Pulmonary artery endothelial cell (primary cell): ENCODE measurements at places on chromosomes 16 and 17. TPM values are rescaled to one million over a fixed set of nuclear protein-coding genes. Genes with fewer than 3 reads are reported as not detected.

NOG gene
- total RNA-seq: 0.92 and 4.4 TPM in 2 replicates

MMP28 gene
- 4.3 and 7.2 TPM in 2 replicates for total RNA-seq

TOP2A gene
- total RNA-seq: 59.6 and 141 TPM in 2 replicates

SRCIN1 gene
- 0.07 and 0.20 TPM in 2 replicates for total RNA-seq

ZMYND15 gene
- 0.07 and 0.11 TPM in 2 replicates for total RNA-seq

HS3ST3A1 gene
- total RNA-seq: not detected in 2 replicates

CDH13 gene
- 62.3 and 138 TPM in 2 replicates for total RNA-seq

C17orf113 gene
- total RNA-seq: 0.11 and 0.26 TPM in 2 replicates

CACNA1H gene
- 0.07 TPM in 1 of 2 replicates, not detected in the other for total RNA-seq

G6PC1 gene
- total RNA-seq: not detected in 2 replicates

TLCD1 gene
- 1.1 and 1.4 TPM in 2 replicates for total RNA-seq

MYH11 gene
- not detected in 2 replicates for total RNA-seq

NTHL1 gene
- total RNA-seq: 48.6 and 48.9 TPM in 2 replicates

- DNase-seq: no peak
Measured at GRCh38 chr16:10708969-10709368, 14.2 kb upstream of the TEKT5 start.

GRCh38 chr17:81858170-81858966, 2.0 kb downstream of the P4HB start:
- DNase-seq: no peak

DNA sequence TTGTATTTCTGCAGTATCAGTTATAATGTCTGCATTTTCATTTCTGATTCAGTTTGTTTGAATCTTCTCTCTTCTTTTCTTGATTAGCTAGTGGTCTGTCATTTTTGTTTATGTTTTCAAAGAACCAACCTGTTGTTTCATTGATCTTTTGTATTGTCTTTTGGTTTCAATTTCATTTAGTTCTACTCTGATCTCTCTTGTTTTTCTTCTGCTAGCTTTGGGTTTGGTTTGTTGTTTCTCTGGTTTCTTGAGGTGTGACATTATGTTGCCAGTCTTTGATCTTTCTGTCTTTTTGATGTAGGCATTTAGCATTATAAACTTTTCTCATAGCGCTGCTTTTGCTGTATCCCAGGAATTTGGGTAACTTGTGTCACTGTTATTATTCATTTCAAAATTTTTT, 107.2 kb downstream of the PHKB start:
- DNase-seq: no peak

GRCh38 chr17:38602956-38603785, 2.6 kb downstream of the SRCIN1 start:
- DNase-seq: no peak

DNA sequence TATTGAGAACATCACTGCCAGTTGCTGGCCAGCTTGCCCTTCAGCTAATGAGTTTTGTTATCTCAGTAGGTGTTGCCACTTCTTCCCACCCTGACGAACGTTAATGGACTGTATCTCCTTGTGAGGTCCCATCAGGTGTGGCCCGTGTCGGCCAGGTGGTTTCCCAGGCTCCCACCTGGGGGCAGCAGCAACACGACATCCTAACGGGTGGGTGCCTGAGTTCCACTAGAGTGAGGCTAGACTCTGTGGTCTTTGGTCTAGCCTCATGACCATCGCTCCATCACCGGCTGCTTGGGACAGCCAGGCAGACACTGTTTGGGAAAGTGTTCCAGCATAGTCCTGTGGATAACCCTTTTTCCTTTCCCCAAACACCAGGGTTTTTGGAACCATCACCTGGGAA, 45.6 kb upstream of the LCMT1 start:
- DNase-seq: no peak

DNA sequence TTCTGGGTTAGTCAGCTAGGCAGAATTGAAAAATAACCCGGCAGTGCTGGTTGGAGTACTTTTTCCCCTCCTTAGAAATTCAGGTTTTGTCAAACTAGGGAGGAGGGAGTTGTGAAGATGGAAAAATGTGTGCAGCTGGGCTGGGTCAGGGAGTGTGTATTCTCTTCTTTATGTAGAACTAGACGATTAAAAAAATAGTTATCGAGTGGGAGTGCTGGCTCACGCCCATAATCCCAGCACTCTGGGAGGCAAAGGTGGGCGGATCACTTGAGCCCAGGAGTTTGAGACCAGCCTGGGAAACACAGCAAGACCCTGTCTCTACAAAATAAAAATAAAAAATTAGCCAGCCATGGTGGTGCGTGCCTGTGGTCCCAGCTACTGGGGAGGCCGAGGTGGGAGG, 106.4 kb downstream of the GNAO1 start:
- DNase-seq: no peak

DNA sequence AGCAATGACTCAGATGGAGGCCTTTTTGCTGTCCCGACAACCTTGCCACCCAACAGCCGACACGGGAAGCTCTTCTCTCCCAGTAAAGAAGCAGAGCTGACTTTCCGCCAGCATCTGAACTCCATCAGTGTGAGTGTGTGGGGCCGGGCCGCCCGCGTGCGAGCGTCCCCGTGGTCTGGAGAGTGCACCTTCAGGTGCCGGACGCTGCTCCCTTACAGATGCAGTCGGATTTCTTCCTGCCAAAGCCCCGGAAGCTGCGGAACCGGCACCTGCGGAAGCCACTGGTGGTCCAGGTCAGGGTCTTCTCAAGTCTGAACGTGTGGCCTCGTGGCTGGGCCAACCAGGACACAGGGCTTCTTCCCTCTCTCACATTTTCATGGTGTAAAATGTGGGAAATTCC, 15.5 kb upstream of the JPT2 start:
- DNase-seq: no peak

DNA sequence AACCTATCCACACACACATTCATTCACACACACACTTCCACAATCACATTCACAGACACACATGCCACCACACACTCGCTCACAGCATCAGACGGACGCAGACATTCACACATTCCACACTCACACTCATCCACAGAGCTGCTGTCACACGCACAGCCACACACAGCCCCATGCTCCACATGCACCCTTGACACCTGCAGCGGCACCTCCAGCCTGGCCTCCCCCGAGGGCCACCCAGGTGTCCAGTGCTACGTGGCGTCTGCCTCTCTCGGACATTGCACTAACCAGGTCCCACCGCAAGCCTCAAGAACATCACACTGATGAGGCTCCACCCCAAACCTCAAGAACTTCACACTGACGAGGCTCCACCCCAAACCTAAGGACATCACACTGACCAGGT, 155.2 kb downstream of the RBFOX3 start:
- no peak for DNase-seq

GRCh38 chr17:43881181-43881580, 26.2 kb downstream of the MPP2 start:
- DNase-seq: no peak

GRCh38 chr17:81858967-81859905, 1.1 kb downstream of the P4HB start:
- no peak for DNase-seq

DNA sequence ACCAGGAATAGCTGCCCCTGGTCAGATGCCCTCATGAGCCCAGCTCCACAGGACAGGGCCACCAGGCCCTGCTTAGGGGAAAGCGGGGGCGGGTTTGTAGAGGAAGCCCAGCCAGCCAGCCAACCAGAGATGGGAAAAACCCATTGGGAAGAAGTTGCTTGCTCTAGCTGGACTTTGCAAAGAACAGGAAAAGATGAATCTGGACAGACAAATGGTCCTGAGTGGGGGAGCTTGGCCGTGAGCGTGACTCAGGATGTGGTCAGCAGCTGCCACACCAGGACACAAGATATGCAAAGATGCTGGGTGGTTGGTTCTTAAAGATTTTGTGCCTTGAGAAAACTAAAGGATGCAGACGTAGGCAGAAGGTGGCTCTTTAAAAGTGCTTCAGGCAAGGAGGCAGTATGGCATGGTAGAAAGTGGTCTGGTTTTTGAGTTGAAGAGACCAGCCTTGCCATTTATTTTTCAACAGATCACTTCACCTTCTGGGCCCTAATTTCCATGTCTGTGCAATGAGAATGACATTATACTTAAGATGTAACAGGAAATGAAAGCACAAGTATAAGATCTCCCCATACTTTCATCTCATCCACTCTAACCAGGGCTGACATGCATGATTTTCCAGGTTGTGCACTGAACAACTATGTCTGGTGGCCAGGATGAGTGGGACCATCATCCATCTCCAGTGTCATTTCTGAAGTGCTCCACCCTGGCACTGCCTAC, 27.8 kb upstream of the HEATR6 start:
- DNase-seq: no peak

- DNase-seq: no peak
Measured at GRCh38 chr17:3796822-3797170, 4.2 kb downstream of the ITGAE start.

GRCh38 chr16:1258225-1258600, 2.3 kb downstream of the TPSD1 start:
- no peak for DNase-seq

DNA sequence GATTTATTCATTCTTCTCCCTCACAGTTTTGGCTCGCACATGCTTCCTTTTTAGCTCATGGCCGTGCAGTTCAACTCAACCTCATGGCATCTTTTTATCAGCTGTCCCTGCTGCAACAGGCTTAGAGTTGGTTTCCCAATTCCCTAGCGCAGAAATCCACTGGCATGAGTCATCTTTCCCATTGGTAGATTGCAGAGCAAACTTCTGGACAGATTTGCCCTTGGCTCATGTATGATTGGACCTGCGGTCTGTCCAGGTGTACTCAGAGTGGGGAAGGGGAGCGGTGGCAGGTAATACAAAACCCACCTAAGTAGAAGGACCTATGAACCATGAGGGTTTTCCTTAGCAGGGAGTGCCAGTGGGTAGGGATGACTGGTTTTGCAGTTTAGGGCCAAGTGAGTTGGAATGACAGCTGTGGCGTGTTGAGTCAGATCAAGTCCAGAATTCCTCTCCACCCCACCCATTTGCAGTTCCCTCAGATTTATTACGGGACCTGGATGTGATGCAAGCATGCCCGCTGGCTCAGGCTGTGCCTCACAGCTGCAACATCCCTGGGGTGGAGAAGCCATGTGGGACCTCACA, 584.7 kb downstream of the WWOX start:
- DNase-seq: no peak

DNA sequence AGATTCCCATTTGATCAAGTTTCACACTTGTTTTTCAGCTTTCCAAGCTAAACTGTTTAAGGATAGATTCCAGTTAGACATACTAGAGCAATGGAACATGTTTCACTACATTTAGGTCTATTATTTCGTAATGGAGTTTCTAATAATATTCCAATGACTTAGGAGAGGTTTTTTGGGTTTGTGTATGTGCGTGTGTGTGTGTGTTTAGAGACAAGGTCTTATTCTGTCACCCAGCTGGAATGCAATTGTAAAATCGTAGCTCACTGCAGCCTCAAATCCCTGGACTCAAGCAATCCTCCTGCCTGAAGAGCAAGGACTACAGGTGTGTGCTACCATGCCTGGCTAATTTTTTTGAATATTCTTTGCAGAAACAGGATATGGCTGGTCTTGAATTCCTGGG, 426.3 kb downstream of the ZFHX3 start:
- DNase-seq: no peak

GRCh38 chr17:8785547-8786413, 13.4 kb downstream of the MFSD6L start:
- DNase-seq: no peak

DNA sequence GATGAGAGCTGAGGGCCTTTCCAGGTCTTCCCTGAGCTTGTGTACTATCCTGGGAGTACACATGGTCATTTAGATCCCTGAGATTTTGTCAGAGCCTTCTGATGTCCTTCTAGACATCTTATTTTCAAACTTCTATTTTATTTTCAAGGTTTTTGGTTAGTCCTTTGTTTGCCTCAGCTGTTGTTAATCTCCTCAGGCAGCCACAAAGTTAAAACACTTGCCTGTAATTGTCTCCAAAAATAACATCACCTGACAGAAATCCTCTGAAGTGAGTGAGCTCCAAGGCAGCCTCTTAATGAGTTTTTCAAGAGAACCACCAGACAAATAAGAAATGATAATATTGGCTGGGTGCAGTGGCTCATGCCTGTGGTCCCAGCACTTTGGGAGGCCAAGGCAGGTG, 43.8 kb upstream of the CPHXL start:
- DNase-seq: no peak

DNA sequence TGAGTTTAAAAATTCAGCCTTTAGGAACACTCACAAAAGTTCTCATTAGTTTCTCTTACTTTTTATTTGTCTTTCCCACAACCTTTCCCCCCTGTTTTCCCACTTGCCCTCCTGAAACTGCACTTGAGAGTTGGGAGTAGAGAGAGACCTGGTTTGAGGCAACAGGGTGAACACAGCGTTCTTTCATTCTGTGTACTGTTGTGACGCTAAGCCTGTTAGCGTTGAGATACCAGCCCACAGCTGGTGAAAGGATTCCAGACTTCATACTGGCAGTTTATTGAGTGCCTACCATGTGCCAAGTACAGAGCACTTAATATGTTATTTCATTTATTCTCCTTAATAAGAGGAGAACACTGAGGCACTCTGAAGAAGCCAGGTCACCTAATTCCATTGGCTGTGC, 10.3 kb downstream of the TNRC6C start:
- DNase-seq: no peak

- no peak for DNase-seq
Measured at GRCh38 chr17:13384626-13385025, 217.1 kb downstream of the HS3ST3A1 start.

GRCh38 chr17:75769536-75769935, 4.5 kb upstream of the GALK1 start:
- DNase-seq: no peak

DNA sequence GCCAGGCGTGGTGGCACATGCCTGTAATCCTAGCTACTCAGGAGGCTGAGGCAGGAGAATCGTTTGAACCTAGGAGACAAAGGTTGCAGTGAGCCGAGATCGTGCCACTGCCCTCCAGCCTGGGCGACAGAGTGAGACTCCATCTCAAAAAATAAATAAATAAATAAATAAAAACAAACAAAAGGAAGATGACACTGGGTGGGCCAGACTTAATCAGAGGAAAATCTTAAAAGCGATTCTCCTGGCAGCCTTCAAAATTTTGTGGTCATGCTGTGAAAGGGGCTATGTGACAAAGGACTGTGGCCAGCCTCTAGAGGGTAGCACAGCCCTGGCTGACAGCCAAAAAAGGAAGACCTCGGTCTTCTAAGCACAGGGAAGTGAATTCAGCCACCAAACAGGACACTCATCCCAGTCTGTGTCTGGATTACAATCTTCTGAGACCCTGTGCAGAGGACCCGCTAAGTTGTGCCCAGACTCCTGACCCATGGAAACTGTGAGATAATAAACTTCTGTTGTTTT, 391.1 kb downstream of the CNTNAP4 start:
- DNase-seq: no peak

- no peak for DNase-seq
Measured at GRCh38 chr17:42039794-42040763, 10.3 kb downstream of the C17orf113 start.

GRCh38 chr16:9670033-9670432, 512.2 kb downstream of the GRIN2A start:
- no peak for DNase-seq
